HTR-8/SVneo (cell line): ENCODE measurements at places on chromosomes 7 and 10.
A peak's percentile ranks its signal among the peaks of the same experiment; 100 is the strongest.

DNA sequence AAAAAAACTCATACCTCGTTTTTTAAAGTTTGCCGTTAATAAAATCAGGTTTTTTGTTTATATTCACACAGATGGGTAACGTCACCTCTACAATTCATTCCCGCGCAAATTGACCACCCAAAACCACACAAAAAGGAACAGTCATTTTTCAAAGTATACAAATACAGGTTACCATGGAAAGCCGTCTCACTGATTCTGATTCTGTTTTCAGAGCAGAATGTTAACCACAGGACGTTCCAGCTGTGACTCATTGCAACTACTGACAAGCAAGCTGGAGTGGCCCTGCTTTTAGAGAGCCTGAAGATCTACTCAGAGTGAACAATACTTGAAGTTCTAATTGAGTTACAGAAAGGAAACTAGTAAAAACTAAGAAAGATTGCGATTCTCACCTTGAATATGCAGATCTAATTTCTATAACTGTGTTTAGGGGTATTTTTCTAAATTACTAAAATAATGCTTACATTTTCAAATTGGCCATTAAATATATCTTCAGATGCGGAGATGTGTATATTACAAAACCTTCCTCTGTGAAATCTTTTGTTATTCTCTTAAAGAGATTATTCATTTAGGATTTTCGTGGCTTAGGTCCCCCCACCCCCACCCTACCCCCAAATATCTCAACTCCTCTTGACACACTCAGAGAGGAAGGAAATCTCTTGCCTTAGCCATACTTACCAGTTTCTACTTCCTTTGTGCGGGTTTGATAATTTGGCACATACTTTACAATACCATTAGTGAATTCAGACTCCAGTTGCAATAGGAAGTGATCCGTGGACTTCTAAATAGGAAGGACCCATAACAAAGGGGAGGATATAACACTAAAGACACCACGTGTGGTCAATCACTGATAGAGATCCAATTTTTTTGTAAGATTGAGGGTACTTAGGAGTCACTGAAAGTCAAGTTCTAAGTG, 106.0 kb downstream of the CUBN start:
- DNase-seq: peak; percentile 73

- DNase-seq: no peak
These were observed 19.0 kb downstream of the MDH2 start for GRCh38 chr7:76066716-76067503.

- no peak for DNase-seq
These were observed 61.9 kb downstream of the CACUL1 start for GRCh38 chr10:118692872-118693271.

- DNase-seq: no peak
These were observed 47.1 kb upstream of the TMEM72 start for GRCh38 chr10:44864051-44864450.

DNA sequence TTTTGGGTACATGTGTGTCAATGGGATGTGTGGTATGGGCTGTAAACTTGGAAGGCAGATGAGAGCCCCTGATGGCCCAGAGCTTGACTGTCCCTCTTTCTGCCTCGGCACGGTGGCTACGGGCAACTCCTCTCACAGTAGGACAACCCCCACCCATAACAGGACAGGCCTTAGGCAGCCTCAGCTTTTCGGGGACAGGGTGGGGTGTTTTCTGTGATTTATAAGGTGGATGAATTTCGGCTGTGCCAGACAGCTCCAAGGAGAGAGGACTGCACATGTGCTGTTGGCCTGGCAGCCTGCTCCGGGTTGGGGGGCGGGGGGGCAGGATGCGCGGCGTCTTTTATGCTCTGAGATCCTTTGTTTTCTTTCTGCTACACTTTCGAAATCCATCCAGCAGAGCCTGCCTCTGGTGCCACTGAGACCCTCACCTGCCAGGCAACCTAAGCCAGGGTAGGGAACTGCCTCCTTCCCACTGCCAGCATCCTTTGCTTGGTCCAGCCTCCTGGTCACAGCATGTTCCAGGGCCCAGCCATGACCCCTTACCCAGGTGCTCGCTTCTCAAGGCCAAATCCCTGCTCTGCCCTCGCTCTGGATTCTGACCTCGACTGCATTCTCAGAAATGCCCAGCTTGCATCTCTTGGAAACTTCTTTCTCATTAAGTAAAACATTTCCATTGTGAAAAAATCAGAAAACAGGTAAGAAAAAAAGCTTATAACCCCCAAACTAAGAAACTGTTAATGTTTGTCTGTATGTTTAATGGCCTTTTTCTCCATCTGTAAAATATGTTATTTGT, 15.4 kb upstream of the BTBD16 start:
- DNase-seq: no peak

- DNase-seq: no peak
These were observed 35.7 kb upstream of the SDK1 start for GRCh38 chr7:3265388-3265787.

DNA sequence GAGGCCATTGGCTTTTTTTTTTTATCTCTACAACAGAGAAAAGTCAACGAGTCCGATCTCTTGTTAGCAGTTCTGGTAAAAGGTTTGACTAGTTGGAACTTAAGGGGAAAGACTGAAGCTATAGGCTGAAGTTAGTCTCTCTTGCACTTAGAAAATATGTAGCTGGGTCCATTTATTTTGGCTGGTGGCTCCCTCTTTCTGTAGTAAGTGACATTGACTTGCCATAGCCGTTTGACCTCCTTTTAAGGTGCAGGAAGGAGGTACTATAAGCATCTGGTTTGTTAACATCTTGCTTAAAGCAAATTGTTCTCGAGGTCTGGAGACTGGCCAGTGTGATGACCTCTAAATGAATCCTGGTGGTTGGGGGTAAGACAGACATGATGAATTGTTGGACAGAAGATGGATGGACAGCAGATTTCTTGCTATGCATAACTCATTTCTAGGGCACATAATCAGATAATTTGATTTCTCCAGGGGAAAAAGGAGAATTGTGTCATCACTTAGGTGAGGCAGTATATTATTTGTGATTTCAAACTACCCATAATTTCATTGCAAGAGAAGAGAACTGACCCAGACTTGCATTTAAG, 356.3 kb upstream of the GALNT17 start:
- no peak for DNase-seq

- DNase-seq: no peak
These were observed 312.6 kb downstream of the IPMK start for GRCh38 chr10:57955076-57955475.

GRCh38 chr7:32890010-32890792, 1.4 kb downstream of the KBTBD2 start:
- DNase-seq: peak; percentile 42

DNA sequence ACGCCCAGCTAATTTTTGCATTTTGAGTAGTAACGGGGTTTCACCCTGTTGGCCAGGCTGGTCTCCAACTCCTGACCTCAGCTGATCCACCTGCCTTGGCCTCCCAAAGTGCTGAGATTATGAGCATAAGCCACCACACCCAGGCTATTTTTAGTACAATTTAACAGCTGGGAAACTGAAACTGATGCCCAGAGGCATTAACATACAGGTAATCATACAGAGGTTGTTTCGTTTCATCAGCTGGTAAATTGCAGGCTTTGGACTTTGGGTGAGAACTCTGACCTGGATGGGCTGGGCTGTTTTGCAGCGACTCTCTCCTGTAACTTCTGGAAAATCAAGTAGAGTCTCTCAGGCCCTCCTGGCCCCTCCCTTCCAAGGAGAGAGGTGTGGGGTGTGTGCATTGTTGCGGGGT, 6.2 kb upstream of the ACHE start:
- no peak for DNase-seq

GRCh38 chr7:15326044-15326644, 235.7 kb downstream of the AGMO start:
- DNase-seq: peak; percentile 3

DNA sequence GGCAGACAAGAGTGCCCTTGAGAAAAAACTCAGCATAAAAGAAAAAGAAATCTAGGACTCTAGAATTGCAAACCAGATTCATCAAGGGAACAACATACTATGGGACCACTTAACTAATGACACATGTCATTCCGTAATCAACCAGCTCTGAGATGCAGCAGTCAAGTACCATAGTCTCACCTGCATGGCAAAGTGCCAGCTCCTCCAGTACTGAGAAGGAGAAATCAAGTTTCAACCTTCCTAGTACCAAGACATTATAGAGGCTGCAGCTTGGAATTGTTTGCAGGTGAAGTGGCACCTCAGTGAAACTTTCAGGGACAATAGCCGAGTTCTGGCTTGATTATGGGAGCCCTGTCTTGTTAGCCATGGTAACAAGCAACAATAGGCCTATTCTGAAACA, 11.5 kb downstream of the STEAP1 start:
- no peak for DNase-seq

- no peak for DNase-seq
These were observed 52.3 kb upstream of the PHYHIPL start for GRCh38 chr10:59124187-59124586.

GRCh38 chr10:282294-283139, 147.3 kb downstream of the ZMYND11 start:
- DNase-seq: no peak

GRCh38 chr7:148527717-148528168, 62.8 kb upstream of the C7orf33 start:
- peak; percentile 56 for DNase-seq

GRCh38 chr10:30861221-30861620, 170.4 kb downstream of the ZNF438 start:
- DNase-seq: no peak

DNA sequence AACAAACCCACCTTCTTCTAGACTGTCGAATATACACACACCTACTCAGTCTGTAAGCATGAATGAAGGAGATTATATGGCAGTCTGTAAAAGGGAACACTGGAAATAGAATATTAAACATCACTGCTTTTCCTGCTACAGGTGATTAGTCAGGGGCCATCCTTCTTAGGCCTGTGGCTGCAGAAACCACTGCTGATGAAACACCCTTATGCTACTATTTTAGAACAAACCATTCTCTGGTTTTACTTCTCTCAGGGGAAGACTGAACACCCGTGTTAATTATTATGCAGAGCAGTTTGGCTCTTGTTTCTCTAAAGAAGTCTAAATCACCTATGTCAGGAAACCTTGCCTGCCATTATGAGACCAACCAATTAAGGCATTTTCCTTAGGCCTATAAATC, 351.1 kb upstream of the KLF6 start:
- DNase-seq: no peak

GRCh38 chr7:40643664-40644063, 508.9 kb downstream of the SUGCT start:
- DNase-seq: no peak

GRCh38 chr7:103765901-103766300, 223.6 kb downstream of the RELN start:
- DNase-seq: no peak

DNA sequence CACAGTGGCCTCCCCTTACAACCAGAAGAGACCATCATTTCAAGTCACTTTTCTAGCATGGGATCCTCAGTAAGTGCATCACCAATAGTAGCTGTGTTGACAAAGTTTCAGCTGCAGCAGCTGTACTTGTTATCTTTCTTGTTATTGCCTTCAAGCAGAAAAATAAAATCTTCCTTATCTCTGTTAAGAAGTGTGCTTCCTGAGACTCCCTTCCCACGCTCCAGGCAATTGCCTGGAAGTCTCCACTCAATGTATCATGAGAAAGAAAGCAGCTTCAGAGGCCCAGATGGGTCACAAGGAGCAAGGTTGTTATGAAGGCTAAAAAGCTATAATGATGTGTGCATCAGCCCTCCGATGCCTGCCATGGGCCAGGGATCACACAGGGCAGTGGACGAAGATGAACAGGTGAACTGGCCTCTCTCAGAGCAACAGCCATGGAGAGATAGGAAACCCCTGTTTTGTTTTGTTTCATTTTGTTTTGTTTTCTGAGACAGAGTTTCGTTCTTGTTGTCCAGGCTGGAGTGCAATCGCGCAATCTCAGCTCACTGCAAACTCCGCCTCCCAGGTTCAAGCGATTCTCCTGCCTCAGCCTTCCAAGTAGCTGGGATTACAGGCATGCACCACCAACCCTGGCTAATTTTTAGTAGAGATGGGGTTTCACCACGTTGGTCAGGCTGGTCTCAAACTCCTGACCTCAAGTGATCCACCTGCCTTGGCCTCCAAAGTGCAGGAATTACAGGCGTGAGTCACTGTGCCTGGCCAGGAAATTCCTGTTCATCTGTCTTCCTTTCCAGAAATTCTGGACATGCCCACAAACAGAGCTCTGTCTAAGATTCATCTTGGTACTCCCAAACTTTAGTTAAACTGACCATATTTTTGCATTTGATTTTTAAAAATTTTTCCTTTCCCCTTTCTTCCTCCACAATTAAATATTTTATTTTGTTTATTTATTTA, 340.5 kb downstream of the TNS3 start:
- no peak for DNase-seq

DNA sequence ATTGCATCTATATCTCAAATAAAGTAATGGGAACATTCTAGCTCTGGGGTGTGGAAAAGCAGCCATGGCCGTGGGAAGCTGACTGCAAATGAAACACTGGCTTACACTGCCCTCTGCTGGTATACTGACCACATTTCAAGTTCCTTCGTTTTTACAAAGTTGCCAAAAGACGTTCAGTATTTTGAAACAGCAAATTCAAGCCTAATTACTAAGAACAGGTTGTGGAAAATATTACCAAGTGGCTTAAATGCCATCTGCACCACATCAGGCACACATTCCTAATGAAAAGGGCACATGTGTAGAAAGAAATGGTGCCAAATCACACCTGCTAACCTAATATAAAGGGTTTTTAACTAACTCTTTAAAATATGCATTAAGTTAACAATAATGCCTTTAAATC, 83.9 kb downstream of the JAZF1 start:
- DNase-seq: peak; percentile 60

GRCh38 chr10:95457319-95457886, 103.8 kb downstream of the SORBS1 start:
- no peak for DNase-seq

DNA sequence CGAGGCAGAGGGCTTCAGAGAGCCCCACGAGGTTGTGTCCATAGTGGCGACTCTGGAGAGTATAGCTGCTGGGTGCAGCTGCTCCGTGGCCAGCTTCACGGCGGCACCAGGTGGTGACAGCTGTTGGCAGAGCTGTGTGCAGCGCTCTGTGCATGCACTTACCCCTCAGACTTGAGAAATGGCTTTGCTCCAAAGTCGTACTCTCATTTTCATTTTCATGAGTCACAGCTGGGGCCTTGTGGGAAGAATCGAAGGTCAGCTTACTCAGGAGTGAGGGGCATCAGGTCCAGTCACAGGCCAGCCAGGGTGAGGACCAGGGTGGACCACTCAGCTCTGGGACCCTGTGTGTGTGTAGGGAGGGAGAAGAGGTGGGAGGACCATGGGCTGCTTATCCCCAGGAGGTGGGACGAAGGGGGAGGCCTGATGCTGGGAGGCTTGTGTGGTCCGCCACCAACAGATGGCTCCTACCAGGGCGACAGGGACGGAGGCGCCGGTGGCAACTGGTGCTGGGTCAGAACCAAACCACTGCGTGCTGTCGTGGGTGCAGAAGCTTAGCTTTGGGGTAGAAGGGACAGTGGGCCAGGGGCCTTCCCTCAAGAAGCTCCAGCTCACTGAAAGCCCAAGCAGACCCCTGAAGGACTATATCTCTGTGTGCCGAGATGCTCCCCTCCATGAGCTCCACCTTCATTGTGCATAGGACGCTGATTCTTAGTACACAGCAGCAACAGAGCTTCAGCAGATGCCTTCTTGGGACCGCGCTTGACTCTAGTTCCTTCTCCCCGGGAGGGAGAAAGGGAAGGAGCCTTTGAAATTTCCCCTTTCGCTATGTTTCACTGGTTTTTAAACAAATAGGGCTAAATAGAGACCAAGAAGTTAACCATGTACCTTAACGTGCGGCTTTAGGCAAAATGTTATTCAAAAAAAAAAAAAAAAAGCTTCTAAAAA, 225.0 kb downstream of the CELF2 start:
- no peak for DNase-seq
